ENCODE measurements at places on chromosomes 13 and 19.

DNA sequence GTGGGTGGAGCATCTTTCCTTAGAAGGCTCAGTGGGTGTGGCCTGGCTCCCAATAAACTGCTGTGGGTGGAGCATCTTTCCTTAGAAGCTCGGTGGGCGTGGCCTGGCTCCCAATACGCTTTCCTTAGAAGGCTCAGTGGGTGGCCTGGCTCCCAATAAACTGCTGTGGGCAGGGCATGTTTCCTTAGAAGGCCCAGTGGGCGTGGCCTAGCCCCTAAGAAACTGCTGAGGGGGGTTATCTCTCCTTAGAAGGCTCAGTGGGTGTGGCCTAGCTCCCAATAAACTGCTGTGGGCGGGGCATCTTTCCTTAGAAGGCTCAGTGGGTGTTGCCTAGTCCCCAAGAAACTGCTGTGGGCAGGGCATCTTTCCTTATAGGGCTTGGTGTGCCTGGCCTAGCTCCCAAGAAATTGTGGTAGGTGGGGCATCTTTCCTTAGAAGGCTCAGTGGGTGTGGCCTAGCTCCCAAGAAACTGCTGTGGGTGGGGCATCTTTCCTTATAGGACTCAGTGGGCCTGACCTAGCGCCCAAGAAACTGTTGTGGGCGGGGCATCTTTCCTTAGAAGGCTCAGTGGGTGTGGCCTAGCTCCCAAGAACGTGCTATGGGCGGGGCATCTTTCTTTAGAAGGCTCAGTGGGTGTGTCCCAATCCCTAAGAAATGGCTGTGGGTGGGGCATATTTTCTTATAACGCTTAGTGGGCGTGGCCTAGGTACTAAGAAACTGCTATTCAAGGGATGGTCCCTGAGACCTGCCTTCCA, 10.3 kb downstream of the HSH2D start:
- DNase-seq = no peak

GRCh38 chr19:1151917-1152587, 22.0 kb downstream of the SBNO2 start:
- DNase-seq = no peak

DNA sequence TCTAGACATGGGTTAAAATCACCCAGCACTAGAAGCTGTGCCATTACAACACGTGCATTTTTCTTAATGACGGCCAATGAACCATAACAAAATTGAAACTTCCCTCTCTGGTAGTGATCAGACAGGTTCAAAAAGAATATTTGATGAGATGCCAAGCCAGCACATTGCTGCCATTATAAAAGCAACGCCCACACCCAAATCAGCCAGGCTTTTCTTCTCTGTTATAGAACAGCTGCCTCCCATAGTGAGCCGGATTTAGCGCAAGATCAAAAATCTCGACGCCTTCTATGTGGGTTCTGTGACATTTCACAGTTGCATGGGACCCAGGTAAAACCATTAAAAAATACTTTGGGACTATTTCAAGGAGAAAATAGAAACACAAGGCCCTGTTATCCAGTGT, 1158.0 kb downstream of the EFNB2 start:
- no peak for DNase-seq

- no peak for DNase-seq
Observed at GRCh38 chr19:55146078-55146704, 2.8 kb downstream of the TNNT1 start.

DNA sequence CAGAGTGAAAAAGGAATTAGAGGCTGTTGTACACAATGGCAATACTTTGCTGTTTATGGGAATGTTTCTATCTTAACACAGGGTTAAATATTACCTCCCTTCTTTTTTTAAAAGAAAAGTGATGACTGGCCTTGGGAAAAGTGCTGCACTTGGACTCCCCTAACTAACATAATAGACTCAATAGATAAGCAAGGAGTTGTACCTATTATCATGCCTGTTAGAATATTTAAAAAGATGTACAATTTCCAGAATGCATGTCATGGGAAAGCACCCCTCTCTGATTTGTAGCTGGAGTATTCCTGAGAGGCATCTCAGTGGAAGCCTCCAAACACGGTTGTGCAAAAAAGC, 79.3 kb upstream of the GPC6 start:
- DNase-seq = no peak

GRCh38 chr19:1512671-1513498, at the start of gene ADAMTSL5:
TSS of gene ADAMTSL5 (minus strand) at chr19:1513019. CDS start at chr19:1510943, 2,076 bp downstream.
- DNase-seq = peak; percentile 52

DNA sequence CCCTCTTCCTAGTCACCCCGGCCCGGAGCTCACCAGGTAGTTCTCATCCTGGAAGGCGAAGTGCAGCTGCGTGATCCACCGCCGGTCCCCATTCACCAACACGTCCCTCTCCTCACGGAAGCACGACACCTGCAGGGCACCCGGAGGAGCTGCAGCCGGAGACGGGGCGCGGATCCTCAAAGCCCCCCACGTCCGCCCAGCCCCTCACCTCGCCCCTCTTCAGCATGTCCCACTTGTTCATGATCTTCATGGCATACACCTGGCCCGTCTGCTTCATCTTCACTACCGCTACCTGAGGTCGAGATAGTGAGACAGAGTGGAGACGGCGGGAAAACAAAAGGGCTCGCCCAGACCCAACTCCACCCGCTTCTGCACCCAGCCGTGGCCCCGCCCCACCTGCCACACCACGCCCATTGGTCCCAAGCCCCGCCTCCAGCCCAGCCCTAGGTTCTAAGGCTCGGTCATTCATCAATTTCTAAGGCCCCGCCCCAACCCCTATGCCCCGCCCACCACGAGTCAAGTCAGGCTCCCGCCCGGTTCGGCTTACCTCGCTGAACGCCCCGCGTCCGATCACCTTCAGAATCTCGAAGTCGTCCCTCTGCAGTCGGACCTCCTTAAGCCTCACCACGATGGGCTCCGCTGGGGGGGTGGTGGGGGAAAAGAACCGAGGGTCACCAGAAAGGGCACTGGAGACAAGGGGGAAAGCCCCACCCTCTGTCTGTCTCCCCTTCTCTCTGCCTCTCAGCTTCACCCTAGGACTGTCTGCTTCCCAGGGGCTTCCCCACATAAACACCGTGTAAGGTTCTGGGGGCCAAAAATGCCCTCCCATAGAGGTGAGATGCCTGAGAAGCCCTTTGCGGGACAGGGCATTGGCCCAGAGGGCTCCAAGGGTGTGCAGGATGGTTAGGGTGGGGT, 2.8 kb downstream of the DMPK start:
- DNase-seq = peak; percentile 25

DNA sequence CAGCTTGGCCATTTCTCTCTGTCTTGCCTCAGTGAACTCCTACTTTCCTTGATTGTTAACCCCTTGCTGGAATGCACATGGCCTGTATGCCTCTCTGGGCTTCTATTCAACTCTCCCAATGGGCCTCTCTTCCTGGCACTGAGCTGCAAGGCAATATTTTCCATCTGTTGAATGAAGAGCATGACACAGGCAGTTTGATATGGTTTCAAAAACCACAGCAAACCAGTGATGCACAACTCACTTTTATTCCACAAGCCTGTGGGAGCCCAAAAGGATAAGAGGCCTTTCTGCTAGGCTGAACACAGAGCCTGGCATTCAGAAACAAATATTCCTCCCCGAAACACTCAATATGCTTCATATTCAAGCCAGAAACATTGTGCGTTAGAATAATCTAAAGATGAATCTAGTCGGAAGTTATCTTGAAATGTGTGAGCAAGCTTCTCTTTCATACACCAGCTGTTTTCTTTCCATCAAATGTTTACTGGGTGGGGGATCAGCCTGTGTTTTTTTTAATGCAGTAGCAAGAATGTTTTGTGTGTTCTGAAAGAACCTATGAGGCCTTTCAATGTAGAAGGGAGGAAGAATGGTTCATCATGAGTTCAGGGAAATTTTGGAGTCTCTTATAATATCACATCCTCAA, 443.1 kb upstream of the SPRY2 start:
- DNase-seq = no peak

DNA sequence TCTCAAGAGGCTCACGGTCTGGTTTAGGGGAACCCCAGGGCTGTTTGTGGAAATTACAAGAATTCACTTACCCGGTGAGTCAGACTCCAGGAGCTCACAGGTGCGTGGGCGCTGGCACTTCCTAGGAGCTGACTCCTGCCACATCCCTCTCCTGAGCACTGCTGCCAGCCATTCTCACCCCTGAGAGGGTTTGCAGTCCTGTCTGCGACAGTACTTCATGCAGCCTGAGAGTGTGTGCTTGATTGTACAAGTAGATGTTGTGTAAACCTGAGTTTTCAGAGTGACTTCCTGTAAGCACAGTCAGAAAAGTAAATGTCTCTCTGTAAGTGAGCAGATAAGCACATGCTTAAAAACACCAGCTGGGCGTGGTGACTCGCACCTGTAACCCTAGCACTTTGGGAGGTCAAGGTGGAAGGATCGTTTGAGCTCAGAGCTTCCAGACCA, 8.1 kb downstream of the MRPL4 start:
- no peak for DNase-seq

DNA sequence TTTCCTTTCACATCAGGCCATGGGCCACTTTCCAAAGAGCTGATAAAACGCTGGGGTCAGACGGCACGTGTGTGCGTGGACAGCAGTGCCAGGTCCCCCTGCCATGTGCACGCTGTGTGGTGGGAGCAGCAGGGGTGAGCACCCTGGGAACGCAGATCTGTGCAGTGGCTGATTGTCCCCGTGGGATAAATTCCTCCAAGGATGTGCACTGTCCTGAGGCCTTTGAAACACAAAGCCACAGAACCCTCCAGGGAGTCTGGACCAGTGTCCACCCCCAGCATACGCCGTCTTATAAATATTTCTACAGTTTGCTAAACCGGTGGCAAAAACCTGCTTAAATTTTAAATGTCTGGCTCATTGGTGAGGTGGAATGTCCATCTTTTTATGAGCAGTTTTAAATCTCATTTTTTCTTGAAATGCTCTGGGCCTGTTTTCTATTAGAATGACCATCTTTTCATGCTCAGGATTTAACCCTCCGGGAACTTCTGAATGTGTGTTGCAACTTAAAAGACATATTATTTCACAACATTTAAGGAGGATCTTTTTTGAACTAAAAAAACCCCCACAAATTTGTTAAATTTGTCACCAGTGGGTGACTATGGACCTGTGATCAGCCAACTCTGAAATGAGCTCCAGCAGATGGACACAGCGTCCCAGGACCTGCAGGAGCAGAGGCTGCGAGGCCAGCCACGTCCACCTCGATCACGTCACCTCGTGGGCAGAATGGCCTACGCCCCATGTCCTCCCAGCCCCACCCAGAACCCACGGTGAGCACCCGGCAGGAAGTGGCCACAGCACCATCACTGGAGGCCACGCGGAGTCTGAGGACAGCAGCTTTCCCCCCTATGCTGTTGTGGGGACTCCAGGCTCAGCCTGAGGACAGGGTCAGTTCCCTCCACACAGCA, 68.6 kb downstream of the RASA3 start:
- DNase-seq = no peak

- no peak for DNase-seq
Observed at GRCh38 chr19:11378319-11379189, 4.1 kb downstream of the SWSAP1 start.

GRCh38 chr19:6866741-6867151, 20.6 kb upstream of the ADGRE1 start:
- DNase-seq = no peak

GRCh38 chr19:3977242-3978143, 6.6 kb upstream of the DAPK3 start:
- no peak for DNase-seq

DNA sequence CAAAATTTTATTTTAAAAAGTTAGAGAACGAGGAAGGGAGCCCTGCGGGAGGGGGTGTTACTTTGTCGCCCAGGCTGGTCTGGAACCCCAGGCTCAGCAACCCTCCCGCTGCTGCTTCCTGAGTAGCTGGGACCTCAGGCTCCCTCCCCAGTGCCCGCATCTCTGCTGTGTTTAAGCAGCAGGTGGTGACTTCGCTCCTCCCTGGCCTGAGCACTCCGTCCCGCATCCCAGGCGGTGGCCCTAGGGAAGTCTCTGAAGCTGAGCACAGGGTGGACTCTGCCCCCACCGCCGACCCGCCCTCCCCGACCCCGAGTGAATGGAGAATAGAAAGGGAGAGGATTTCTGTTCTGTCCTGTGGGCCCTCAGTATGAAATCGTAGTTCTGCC, 30.5 kb downstream of the ZNF701 start:
- DNase-seq = no peak

DNA sequence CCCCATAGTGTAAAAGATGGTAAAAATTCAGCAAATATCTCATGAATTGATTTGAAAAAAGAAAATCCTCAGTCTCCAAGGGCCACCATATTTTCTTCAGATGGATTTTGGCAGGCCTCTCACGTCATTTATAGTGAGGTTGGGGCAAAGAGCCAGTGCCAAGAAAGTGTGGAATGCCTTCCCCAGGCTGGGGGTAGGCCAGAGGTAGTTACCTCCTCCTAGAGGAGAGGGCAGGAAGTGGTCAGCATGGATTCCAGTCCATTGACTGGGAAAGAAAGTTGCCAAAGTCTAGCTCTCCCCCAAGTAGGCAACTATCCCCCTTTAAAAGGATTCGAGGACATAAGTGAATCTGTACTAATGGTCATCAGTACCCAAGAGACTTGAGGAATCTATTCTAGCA, 68.4 kb upstream of the KCTD4 start:
- DNase-seq = no peak

DNA sequence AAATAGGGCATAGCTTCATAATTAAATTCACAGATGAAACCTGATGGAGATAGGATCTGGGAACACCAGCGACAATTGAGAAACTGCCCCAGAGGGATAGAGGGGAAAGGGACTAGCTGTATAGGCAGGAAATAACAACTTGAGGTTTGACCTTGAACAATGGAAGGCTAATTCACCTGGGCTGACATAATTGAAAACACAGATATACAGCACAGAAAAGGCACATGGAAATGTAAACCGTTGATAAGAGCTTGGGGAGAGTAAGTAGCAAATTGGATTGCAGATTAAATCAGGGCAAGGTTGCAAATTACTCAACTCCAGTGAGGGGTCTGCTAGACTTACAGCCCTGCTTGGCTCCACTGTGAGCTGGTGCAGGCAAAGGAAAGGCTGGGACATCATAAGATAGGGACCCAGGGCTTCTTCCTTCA, 246.7 kb downstream of the DLEU7 start:
- no peak for DNase-seq

GRCh38 chr13:73223372-73223781, 164.6 kb downstream of the KLF5 start:
- DNase-seq = no peak

GRCh38 chr19:46909356-46909755, 48.6 kb downstream of the ARHGAP35 start:
- no peak for DNase-seq

DNA sequence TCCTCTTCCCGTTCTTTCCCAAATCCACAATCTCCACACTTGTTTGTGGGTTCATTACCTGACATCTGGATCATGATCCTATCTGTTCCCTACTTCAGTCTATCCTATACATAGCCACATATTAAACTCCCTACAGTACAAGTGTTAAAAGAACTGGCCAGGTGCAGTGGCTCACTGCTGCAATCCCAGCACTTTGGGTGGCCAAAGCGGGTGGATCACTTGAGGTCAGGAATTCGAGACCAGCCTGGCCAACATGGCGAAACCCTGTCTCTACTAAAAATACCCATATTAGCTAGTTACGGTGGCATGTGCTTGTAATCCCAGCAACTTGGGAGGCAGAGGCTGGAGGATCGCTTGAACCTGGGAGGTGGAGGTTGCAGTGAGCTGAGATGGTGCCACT, 88.3 kb downstream of the TM9SF2 start:
- no peak for DNase-seq

GRCh38 chr19:16365300-16365996, 40.8 kb downstream of the KLF2 start:
- DNase-seq = no peak

GRCh38 chr19:39970425-39970674, 615 bp upstream of the PSMC4 start:
- DNase-seq = peak; percentile 16

- DNase-seq = peak; percentile 92
Observed at GRCh38 chr19:49866933-49867782, at the start of gene PNKP. TSS of gene PNKP (minus strand) at chr19:49867576. CDS start at chr19:49867204, 372 bp downstream.

Data from frontal cortex (tissue), 4 donors.